ENCODE measurements at places on chromosomes 4 and X.

DNA sequence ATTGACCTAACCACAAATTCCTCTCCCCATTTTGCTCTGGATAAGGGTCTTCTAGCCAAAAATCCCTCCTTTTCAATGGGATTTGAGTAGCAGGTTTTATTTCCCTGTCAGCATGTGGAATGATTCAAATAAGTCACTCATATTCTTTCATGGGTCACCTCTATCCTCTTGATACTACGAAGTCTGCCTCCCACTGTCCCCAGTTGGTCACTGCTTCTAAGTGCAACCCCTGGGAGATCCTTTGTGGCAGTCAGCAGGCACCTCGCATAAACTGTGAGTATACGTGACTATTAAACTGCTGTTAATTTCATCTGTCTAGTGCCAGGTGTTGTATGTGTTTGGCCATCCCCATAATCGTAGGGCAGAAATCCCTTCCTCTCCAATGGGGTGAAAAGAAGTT lies 1667.9 kb upstream of the PCDH7 start:
- no peak for DNase-seq

DNA sequence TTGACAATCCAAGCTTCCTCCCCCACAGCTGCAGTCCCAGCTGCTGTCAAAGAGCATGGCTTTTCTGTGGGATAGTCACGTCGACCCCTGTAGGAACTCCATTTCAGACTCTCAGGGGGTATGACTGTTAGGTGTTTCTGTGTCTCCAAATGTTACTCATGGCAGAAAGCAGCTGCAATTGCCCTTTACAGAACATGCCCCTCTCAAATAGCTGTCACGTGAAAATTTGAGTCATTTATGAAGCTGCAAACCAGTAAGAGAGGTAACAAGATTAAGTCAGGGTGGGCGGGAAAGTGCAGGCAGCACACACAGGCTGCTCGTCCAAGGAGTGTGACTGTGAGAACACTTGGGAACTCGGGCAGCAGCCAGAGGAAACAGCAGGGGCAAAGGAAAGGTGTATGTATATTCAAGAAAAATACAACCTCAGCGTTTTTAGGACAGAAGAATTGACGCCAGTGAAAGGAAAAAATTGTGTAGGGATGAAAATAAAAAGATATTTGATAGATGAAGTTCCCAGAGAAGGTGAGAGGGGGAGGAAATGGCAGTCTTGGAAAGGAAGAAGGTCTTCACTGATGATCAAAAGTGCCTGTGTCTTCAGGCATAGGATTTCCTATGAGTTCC lies 66.5 kb upstream of the TMEM184C start:
- DNase-seq: no peak

DNA sequence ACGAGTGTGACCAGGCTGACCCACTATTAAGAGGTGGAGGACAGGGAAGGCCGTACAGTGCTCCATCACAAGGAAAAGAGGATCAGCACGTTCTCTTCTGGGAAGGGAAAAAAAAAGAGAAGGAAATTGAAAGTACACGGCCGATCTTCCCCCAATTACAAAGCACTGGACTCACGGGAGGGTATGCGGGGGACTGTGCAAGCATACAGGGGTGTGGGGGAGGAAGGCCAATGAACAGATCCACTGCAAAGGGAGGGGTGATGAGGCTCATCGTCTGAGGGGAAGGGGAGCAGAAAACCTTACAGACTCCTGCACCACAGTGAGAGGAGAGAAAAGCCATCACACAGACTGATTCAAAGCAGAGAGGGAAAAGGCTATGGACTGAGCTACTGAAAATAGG lies 1.1 kb downstream of the ELK1 start:
- no peak for DNase-seq

DNA sequence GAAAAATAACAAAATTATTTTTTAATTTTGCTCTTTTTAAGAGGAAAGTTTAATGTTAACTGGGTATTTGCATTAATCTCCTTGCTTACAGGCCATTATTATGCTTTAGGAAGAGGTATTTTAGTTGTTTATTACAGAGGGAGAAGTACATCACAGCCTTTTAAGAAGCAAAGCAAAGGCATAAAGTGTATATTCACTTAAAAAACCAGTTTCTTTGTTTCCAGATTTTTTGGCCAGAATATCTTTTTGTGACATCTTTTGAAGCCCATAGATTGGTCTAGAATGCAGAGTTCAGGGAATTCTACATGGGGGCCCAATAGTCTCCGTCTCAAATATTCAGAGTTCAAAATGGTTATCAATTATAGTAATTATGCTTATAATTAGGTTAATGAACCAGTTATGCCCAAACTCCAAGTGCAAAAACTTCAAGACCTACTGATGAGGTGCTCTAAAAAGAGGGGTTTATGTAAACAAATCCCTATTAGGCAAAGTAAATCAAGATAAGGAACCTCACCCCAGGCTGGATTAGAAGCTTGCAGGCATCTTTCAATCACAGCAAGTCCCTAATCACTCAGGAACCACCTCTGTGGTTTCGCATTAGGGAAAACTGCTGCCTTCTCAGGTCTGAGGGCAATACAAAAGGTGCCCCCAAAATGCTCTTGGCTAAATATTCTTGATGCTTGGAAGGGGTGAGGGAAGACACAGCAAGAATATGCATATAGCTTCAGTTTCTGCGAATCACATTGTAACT lies 1.4 kb downstream of the CXXC4 start:
- peak; percentile 23 for DNase-seq

- no peak for DNase-seq
These were observed 1.4 kb upstream of the LRIT3 start for GRCh38 chr4:109846395-109847098.

GRCh38 chrX:9737363-9737762 lies 28.3 kb downstream of the GPR143 start:
- DNase-seq: no peak

DNA sequence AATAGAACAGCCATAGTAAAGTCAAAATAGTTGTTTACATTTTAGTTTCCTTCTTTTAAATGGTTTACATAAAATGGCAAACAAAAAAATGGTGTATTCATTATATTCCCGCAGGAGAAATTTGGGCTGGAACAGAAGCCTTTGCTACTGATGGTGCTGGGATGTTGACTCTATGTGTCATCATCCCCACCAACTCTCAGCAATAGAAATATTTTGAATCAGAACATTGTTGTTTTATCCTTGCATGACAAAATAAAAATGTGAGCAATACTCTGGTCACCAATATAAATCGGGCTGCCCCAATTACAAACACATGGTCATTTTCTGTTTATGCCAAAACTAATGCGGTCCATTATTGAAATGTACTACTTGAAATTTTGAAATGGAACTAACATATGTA lies 1131.6 kb upstream of the PCDH7 start:
- no peak for DNase-seq

DNA sequence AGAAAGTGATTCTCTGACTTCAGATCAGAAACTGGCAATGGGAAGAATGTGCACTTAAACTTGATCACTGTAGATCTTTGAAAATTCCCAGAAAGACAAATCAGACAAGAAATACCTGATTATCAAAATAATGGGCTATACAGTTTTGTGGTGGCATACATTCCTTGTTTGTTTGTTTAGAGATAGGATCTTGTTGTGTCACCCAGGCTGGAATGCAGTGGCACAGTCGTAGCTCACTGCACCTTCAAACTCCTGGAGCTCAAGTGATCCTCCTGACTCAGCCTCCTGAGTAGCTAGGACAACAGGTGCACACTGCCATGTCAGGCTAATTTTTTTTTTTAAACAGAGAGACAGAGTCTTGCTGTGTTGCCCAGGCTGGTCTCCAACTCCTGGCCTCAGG lies 81.0 kb upstream of the SPRY1 start:
- DNase-seq: no peak

GRCh38 chrX:40154853-40155588 lies 57.3 kb upstream of the BCOR start:
- DNase-seq: peak; percentile 22
